ENCODE measurements at places on chromosomes 7 and 10. TPM values are rescaled to one million over a fixed set of nuclear protein-coding genes. Genes with fewer than 3 reads are reported as not detected.

Gene PLEKHS1
- not detected for total RNA-seq

Gene PTPRZ1
- not detected for total RNA-seq

GRCh38 chr10:133292919-133293809, 15.5 kb downstream of the TUBGCP2 start:
- H3K4me3 ChIP-seq: peak overlapping the region; percentile 58
- peak; percentile 82 for DNase-seq
- peak overlapping the region; percentile 83 for H3K27ac ChIP-seq
- peaks cover 26% of the 10 kb centered on the region for H3K4me1 ChIP-seq
- H3K27me3 ChIP-seq: no peaks in the 10 kb centered on the region

Gene CELF2
- total RNA-seq: 3.5 TPM

- peaks cover 14% of the 10 kb centered on the region for H3K36me3 ChIP-seq
- H3K27me3 ChIP-seq: no peaks in the 10 kb centered on the region
- no peak overlapping the region for H3K27ac ChIP-seq
- H3K4me1 ChIP-seq: peaks cover 46% of the 10 kb centered on the region
- DNase-seq: no peak
- no peak overlapping the region for H3K4me3 ChIP-seq
These were observed 27.3 kb downstream of the GSDME start for GRCh38 chr7:24730018-24730369.

Gene GPR15LG
- not detected for total RNA-seq

GRCh38 chr7:105674200-105674920, 93.1 kb upstream of the EFCAB10 start:
- H3K27ac ChIP-seq: no peak overlapping the region
- H3K27me3 ChIP-seq: peaks cover 2% of the 10 kb centered on the region
- no peaks in the 10 kb centered on the region for H3K36me3 ChIP-seq
- DNase-seq: no peak

- no peak overlapping the region for H3K4me3 ChIP-seq
- H3K4me1 ChIP-seq: no peaks in the 10 kb centered on the region
- H3K27me3 ChIP-seq: no peaks in the 10 kb centered on the region
- no peak overlapping the region for H3K27ac ChIP-seq
- DNase-seq: no peak
These were observed 607.4 kb downstream of the GATA3 start for GRCh38 chr10:8661886-8662285.

DNA sequence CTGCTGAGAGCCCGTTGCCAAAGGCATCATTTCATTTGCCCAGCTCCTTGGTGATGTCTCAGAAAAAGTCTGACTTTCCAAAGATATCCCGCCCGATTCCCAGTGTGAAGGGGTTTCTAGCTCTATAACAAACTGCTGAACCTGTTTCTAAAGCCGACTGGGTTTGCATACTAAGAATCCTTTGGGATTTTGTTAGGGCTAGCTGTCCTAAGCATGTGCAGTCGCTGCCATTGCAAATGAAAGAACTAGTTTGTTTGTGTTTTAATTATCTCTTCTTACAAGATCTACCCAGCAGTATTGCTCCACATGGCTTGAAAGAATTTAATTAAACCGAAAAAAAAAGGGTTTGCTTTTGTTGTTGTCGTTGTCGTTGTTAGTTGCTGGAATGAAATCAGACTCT, 476.6 kb downstream of the GATA3 start:
- H3K4me3 ChIP-seq: no peak overlapping the region
- no peak overlapping the region for H3K27ac ChIP-seq
- H3K4me1 ChIP-seq: no peaks in the 10 kb centered on the region
- peaks cover 2% of the 10 kb centered on the region for H3K27me3 ChIP-seq

Gene IDI2
- total RNA-seq: not detected

Gene CPED1
- total RNA-seq: 99.8 TPM

GRCh38 chr7:73865738-73866445, 4.9 kb downstream of the TMEM270 start:
- H3K4me3 ChIP-seq: no peak overlapping the region
- peak; percentile 56 for DNase-seq
- H3K4me1 ChIP-seq: peaks cover 5% of the 10 kb centered on the region
- H3K36me3 ChIP-seq: no peaks in the 10 kb centered on the region

DNA sequence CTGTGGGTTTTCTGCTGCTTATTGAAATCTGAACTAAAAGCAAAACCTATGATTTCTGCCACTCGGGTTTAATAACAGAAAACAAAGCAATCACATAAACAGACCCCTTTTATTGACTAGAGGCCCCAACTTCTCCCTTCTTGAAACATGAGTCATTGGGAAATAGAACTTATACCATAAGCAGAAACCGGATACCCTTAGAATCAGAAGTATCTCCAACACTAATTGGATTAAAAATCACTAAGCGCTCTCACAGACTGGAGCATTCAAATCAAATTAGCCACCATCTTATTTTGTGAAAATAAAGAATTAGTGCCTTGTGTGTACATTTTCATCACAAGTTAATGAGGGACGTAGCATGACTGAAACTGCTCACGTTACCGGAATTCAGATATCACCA, 206.9 kb downstream of the WDR11 start:
- no peaks in the 10 kb centered on the region for H3K27me3 ChIP-seq
- no peaks in the 10 kb centered on the region for H3K4me1 ChIP-seq
- no peak for DNase-seq
- no peaks in the 10 kb centered on the region for H3K36me3 ChIP-seq
- H3K4me3 ChIP-seq: no peak overlapping the region

- no peaks in the 10 kb centered on the region for H3K27me3 ChIP-seq
- H3K4me1 ChIP-seq: peaks cover 9% of the 10 kb centered on the region
- no peaks in the 10 kb centered on the region for H3K36me3 ChIP-seq
- no peak overlapping the region for H3K27ac ChIP-seq
- no peak overlapping the region for H3K4me3 ChIP-seq
- DNase-seq: no peak
These were observed 290.0 kb upstream of the PHYHIPL start for GRCh38 chr10:58886406-58886805.

- no peak for DNase-seq
- no peak overlapping the region for H3K27ac ChIP-seq
- H3K4me1 ChIP-seq: no peaks in the 10 kb centered on the region
- H3K27me3 ChIP-seq: no peaks in the 10 kb centered on the region
- H3K4me3 ChIP-seq: no peak overlapping the region
These were observed 353.5 kb downstream of the TCERG1L start for GRCh38 chr10:130958003-130958402.

DNA sequence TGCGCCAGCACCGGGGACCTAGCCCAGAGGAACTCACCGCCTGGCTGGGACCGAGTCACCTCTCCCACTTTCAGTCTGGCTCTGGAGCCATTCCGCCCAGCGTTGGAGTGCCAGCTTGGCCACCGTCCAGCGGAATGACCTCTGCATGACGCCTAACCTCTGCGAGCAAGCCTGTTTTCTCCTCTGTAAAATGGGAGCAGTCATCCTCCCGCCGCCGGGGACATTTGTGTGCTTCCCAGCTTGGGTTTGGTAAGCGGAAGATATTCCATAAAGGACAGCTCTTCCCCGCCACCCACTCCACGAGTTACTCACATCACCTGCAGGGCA, 1.3 kb upstream of the ZCCHC24 start:
- no peak for DNase-seq
- H3K27ac ChIP-seq: peak overlapping the region; percentile 72
- H3K4me1 ChIP-seq: peaks cover 49% of the 10 kb centered on the region
- H3K36me3 ChIP-seq: 0 out of 2 replicates have a peak, but pooled peaks cover 6% of the 10 kb centered on the region
- H3K4me3 ChIP-seq: peak overlapping the region; percentile 92

Gene GLI3
- total RNA-seq: 13.5 TPM

Gene COL17A1
- 0.82 TPM for total RNA-seq

GRCh38 chr7:82110146-82110840, 333.3 kb downstream of the CACNA2D1 start:
- H3K27me3 ChIP-seq: 0 out of 2 replicates have a peak, but pooled peaks cover 1% of the 10 kb centered on the region
- H3K27ac ChIP-seq: peak overlapping the region; percentile 86
- no peak for DNase-seq
- peaks cover 29% of the 10 kb centered on the region for H3K4me1 ChIP-seq
- H3K36me3 ChIP-seq: no peaks in the 10 kb centered on the region
- H3K4me3 ChIP-seq: no peak overlapping the region

GRCh38 chr10:62456611-62457101, 82.5 kb downstream of the ZNF365 start:
- peaks cover 42% of the 10 kb centered on the region for H3K4me1 ChIP-seq
- no peaks in the 10 kb centered on the region for H3K36me3 ChIP-seq
- no peaks in the 10 kb centered on the region for H3K27me3 ChIP-seq
- DNase-seq: peak; percentile 5
- no peak overlapping the region for H3K4me3 ChIP-seq

Gene H2BK1
- not detected for total RNA-seq

GRCh38 chr7:122643250-122643649, 55.7 kb downstream of the RNF133 start:
- no peak overlapping the region for H3K4me3 ChIP-seq
- H3K27me3 ChIP-seq: peaks cover 1% of the 10 kb centered on the region
- DNase-seq: no peak
- no peak overlapping the region for H3K27ac ChIP-seq
- no peaks in the 10 kb centered on the region for H3K36me3 ChIP-seq
- no peaks in the 10 kb centered on the region for H3K4me1 ChIP-seq

Gene PNLIPRP2
- total RNA-seq: not detected

Gene NKX2-3
- total RNA-seq: not detected

DNA sequence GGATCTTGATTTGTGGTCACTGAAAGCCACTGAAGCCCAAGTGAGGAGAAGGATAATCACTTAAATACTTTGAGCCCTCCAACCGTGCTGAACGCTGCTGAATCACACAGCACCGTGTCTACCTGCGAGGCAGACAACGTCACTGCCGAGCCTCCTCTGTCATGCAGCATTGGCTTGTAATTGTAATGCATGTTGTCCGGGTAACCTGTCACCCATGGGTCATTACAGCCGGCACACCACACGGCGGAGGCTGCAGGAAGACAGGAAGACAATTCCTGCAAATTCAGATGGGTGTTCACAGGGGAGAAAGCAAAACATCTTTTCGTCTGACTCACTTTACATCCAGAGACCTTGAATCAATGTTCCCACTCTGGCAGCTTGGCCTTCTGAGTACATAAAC, 546.1 kb upstream of the FOXK1 start:
- peaks cover 15% of the 10 kb centered on the region for H3K36me3 ChIP-seq
- no peak for DNase-seq
- no peaks in the 10 kb centered on the region for H3K4me1 ChIP-seq
- no peak overlapping the region for H3K27ac ChIP-seq
- peaks cover 4% of the 10 kb centered on the region for H3K27me3 ChIP-seq
- no peak overlapping the region for H3K4me3 ChIP-seq

DNA sequence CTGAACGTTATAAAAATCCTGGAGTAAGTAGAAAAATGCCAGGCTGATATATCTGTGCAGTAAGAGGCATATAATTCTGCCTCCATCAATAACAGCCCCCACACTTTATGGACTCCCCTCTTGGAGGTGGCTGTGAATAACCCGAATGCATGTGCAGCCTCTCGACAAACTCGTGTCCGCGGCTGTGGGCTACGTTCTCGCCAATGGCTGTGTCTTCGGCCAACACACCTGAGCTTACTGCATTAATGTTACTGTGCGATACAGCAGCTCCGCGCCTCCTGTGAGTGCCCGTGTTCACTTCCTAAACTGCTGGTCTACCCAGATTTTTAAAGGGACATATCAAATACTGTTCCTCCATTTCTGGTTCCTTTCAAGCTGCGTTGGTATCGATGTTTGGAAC, 209.4 kb downstream of the ADARB2 start:
- no peak overlapping the region for H3K27ac ChIP-seq
- H3K27me3 ChIP-seq: no peaks in the 10 kb centered on the region
- peaks cover 9% of the 10 kb centered on the region for H3K36me3 ChIP-seq
- H3K4me3 ChIP-seq: no peak overlapping the region
- no peak for DNase-seq

- no peaks in the 10 kb centered on the region for H3K27me3 ChIP-seq
- no peak overlapping the region for H3K27ac ChIP-seq
- H3K4me3 ChIP-seq: no peak overlapping the region
- H3K36me3 ChIP-seq: no peaks in the 10 kb centered on the region
- no peak for DNase-seq
These were observed 28.4 kb downstream of the MPLKIP start for GRCh38 chr7:40105879-40106473.

DNA sequence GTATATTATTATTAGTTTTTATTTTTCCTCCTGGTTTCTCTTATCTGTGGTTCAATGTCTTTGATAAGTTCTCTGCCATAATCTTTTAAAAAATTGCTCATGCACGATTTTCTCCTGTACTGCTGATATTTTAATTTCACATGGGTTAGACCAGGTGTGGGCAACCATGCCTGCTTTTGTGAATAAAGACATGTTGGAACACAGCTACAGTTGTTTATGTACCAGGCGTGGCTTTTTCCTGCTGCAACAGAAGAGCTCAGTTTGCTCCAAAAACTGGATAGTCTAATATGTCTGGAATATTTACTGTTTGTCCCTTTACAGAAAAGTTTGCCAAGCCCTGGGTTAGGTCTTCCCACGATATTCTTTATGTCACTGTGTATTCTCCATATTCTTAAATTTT, 105.2 kb downstream of the VWC2 start:
- H3K4me1 ChIP-seq: no peaks in the 10 kb centered on the region
- no peaks in the 10 kb centered on the region for H3K27me3 ChIP-seq
- H3K36me3 ChIP-seq: peaks cover 4% of the 10 kb centered on the region
- no peak for DNase-seq
- H3K4me3 ChIP-seq: no peak overlapping the region
- H3K27ac ChIP-seq: no peak overlapping the region

GRCh38 chr10:125060482-125060825, 99.9 kb downstream of the CTBP2 start:
- H3K4me3 ChIP-seq: peak overlapping the region; percentile 50
- peak overlapping the region; percentile 77 for H3K27ac ChIP-seq
- DNase-seq: no peak
- peaks cover 7% of the 10 kb centered on the region for H3K27me3 ChIP-seq

Gene NEUROG3
- not detected for total RNA-seq

Data from HFFc6 (cell line).